ENCODE measurements at places on chromosomes 3 and 15.

DNA sequence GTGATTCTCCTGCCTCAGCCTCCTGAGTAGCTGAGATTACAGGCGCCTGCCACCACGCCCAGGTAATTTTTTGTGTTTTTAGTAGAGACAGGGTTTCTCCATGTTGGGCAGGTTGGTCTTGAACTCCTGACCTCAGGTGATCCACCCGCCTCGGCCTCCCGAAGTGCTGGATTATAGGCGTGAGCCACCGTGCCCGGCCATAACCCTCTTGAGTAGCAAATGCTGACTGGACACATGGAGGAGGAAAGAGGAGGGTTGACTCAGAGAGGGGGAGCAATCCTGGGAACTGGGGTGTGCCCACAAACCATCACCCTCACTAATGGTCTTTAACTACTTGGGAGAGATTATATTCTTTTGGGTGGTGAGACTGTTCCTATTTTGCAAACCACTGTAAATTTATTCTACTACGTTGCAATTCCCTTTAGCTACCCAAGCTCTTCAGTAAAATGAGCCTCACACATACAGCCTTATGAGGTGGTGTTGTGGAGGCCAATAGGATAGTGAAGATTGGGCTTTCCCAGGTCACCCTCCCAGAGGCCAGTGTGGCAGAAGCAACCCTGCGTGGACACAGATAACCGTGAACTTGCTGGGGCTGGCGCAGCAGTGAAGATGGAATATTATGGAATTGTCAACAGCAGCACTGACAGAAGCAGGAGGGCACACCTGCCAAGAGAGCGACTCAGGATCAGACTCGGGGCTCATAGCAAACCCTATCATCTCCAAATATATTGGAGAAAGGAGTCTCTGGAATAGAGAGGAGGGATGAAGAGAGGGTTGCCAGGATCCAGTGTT is 37.4 kb downstream of the TLNRD1 start:
- no peak for DNase-seq

DNA sequence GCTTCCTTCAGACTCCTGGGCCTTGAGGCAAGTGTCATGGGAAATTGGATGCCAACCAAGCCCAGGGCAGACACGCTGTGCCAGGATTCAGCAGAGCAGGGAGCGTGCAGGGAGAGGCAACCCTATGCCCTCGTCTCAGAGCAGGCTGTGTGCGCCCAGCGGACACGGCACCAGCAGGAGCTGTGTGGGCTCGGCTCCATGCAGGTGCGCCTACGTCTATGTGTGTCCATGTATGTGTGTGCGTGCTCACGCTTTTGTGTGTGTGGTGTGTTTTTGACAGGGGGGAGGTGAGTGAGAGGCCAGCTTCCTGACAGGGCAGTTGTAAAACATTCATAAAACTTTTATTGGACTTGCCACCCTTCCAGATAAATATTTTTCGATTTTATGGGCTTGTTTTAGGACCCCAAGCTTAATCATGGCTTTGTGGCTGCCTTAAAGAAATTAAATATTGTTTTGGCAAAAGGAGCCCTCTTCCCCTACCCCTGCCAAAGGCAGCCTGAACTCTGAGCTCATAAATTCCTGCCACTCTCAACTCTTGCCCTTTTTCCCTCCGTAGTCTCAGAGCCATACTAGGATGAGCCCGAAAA is 84.4 kb downstream of the DNAJB8 start:
- no peak for DNase-seq

DNA sequence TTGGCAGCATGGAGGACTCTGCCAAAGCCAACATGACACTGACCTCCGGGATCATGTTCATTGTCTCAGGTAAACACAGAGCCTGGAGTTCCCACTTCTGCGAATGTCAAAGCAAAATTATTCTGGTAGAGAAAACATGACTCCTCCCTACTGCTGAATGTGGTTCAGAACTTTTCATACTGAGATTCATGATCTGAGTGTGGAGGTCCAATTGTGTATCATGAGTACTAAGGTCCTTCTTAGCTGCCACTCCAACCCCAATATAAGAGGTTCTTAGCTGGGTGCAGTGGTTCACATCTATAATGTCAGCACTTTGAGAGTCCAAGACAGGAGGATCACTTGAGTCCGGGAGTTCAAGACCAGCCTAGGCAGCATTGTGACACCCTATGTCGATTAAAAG is 13.8 kb downstream of the CLDN18 start:
- no peak for DNase-seq

GRCh38 chr15:40776537-40777141 is 6.9 kb downstream of the C15orf62 start:
- DNase-seq, result no peak

GRCh38 chr3:42165211-42165610 is 74.1 kb downstream of the TRAK1 start:
- DNase-seq, result no peak

GRCh38 chr15:91422797-91423196 is 322.7 kb downstream of the SV2B start:
- DNase-seq, result no peak

- no peak for DNase-seq
These were observed 445.9 kb downstream of the MCTP2 start for GRCh38 chr15:94677202-94677790.

DNA sequence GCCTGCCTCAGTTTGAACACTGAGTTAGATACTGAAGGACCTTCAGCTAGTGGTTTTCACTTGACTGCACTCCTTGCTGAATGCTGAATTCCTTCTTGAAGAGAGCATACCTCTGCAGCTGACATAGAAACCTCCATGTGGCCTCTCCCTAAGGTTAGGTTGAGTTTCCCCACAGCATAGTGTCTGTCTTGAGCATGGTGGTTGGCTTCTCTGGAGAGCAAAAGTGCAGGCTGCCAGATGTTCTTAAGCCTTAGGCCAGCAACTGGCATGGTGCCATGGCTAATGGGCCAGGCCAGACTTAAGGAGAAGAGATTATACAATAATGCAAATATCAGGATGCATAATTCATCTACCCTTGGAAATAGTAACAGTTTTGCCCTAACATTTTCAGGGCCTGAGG is 545.6 kb upstream of the ZNF385D start:
- DNase-seq, result no peak

- no peak for DNase-seq
These were observed 691 bp downstream of the RHCG start for GRCh38 chr15:89495638-89496145.

- peak; percentile 65 for DNase-seq
These were observed 27.5 kb upstream of the CFAP161 start for GRCh38 chr15:81106560-81106959.

- DNase-seq, result no peak
These were observed 60.4 kb downstream of the CRYGS start for GRCh38 chr3:186483611-186484340.

GRCh38 chr3:112463250-112463649 is 36.0 kb downstream of the BTLA start:
- no peak for DNase-seq

GRCh38 chr3:183151821-183152351 is 10.6 kb downstream of the LAMP3 start:
- DNase-seq, result no peak

DNA sequence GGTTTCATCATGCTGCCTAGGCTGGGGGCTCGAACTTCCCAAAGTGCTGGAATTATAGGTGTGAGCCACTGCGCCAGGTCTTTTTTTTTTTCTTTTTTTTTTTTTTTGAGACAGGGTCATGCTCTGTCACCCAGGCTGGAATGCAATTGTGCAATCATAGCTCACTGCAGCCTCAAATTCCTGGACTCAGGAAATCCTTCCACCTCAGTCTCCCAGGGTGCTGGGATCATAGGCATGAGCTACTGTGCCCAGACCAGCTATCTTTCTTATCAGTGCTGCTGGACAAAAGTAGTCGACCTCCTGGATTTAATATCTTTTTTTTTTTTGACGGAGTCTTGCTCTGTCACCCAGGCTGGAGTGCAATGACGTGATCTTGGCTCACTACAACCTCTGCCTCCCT is 60.8 kb downstream of the TFDP2 start:
- no peak for DNase-seq

- DNase-seq, result peak; percentile 48
These were observed 25.2 kb downstream of the OXNAD1 start for GRCh38 chr3:16290007-16290826.
